ENCODE measurements at places on chromosomes 16 and 17.
A peak's percentile ranks its signal among the peaks of the same experiment; 100 is the strongest.

DNA sequence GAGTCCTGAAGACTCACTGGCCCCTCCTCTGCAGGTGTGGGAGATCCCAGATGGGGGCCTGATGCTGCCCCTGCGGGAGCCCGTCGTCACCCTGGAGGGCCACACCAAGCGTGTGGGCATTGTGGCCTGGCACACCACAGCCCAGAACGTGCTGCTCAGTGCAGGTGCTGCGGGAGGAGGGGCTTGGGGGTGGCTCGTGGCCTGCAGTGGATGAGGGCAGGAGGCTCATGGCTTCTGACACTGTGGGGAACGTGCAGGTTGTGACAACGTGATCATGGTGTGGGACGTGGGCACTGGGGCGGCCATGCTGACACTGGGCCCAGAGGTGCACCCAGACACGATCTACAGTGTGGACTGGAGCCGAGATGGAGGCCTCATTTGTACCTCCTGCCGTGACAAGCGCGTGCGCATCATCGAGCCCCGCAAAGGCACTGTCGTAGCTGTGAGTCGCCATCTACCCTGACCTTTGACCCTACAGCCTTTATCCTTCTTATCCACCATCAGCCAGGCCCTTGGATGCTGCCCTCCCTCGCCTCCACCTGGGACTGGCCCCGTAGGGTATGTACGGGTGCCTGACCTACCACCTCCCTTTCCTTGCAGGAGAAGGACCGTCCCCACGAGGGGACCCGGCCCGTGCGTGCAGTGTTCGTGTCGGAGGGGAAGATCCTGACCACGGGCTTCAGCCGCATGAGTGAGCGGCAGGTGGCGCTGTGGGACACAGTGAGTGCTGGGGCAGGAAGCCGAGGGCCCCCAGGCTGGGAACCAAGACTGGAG lies 3.6 kb downstream of the CORO1A start:
- DNase-seq, result peak; percentile 93

DNA sequence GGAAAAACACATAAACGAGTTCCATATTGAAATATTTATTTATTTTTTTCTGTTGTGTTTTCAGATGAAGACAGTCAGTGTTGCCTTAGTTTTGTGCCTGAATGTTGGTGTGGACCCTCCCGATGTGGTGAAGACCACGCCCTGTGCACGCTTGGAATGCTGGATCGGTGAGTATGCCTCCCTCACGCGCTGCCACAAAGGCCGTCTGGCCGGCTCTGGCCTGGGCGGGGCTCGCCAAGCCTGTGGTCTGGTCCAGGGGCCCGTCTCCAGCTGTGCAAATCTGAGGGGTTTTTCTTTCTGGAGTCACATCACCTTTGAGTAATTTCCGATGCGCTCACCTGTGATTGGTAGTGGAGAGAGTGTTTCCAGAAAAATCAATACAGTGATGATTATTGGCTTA lies 81.0 kb downstream of the RPTOR start:
- no peak for DNase-seq

- DNase-seq, result no peak
Measured at GRCh38 chr16:51967646-51968045, 579.3 kb downstream of the TOX3 start.

- no peak for DNase-seq
Measured at GRCh38 chr16:13061691-13062090, 160.3 kb downstream of the SHISA9 start.

- DNase-seq, result peak; percentile 57
Measured at GRCh38 chr16:86669285-86669805, 91.0 kb downstream of the FOXL1 start.
